Forelimb muscle (tissue), 1 donor: ENCODE measurements at places on chromosomes 7 and 10. TPM values are rescaled to one million over a fixed set of nuclear protein-coding genes. Genes with fewer than 3 reads are reported as not detected.
A peak's percentile ranks its signal among the peaks of the same experiment; 100 is the strongest.

Gene MXI1
- 23.3 TPM for polyA plus RNA-seq

Gene GRID2IP
- 0.10 TPM for polyA plus RNA-seq

Gene UNCX
- polyA plus RNA-seq: not detected

- no peak for DNase-seq
Observed at GRCh38 chr7:15389073-15389472, 172.7 kb downstream of the AGMO start.

DNA sequence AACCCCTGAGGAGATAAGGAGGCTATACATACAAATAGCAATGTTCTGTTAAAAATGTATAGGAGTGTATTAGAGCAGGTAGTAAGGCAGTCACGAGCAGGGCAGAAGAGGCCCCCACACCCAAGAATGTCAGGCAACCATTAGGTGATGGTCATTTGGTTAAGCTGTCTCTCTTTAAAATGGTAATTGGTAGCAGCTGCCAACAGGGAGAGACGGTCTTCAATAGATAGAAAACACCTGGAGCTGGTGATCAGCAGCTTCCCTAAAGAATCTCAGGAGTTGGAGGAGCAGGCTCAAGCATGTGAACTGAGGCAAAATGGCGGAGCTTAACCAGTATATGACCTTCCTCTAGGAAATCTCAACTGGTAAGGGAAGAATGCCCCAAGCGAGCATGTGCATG is 26.4 kb upstream of the HTR5A start:
- DNase-seq: no peak

GRCh38 chr7:90383422-90383821 is 19.8 kb upstream of the CLDN12 start:
- no peak for DNase-seq

DNA sequence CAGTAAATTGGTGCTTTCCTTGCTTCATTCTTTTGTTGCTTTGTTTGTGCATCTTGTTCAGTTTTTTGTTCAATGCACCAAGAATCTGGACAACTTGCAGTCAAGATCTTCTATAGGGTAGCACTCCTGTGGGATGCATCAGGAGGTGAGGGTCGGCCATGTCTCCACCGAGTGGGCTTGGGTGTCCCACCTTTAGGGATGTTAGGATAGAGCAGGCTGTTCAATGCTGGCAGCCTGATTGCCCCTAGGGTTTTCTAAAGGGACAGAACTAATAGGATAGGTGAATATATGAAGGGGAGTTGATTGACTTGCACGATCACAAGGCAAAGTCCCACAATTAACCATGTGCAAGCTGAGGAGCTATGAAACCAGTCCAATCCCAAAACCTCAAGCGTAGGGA is 109.9 kb downstream of the GLRX3 start:
- DNase-seq: no peak

GRCh38 chr7:39609113-39609934 is 14.0 kb upstream of the RALA start:
- DNase-seq: peak; percentile 68

DNA sequence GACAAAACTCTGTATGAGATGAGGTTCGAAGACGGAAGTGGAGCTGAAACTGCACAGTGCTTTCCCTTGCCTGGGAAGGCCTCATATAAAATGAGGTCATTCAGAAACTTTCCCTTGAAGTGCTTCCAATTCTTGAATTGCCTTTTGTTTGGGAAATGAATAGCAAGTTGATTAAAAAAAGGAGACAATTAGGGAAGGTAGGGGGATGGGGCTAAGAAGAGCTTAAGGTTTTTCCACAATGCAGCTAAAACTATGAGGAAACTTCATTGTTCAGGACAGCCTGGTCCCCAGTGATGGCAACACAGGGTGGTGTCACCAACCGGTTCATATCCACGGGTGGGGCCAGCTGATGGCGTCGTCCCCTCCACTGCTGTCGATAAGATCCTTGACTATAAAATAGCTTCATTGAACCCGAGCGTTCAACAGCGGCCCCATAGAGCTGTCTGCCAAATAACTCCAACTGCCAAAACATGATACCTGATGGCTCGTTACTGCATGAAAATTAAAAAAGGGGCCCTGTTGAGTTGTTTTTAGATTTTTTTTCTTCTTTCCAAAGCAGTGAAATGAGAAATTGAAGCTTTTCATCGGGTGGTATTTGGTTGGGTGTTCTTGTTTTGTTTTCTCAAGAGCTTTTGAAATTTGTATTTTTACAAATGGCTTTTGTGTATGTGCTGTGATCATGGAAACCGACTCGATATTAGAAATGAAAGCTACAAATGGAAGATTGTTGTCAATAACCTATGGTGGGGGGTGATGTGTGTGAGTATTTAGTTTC is 2.8 kb upstream of the CELF2 start:
- no peak for DNase-seq

GRCh38 chr10:110405380-110405779 is 92.3 kb upstream of the DUSP5 start:
- no peak for DNase-seq
